Activated naive CD8-positive, alpha-beta T cell treated with anti-CD3 and anti-CD28 coated beads, Interleukin-2, amount 10 ng/mL, durations not matched to agents 7 days and 5 days (primary cell): ENCODE measurements at places on chromosomes 6 and 20.

GRCh38 chr6:3523271-3523670 lies 66.4 kb upstream of the SLC22A23 start:
- no peak for DNase-seq

- no peak for DNase-seq
Observed at GRCh38 chr20:24066076-24066700, 77.6 kb upstream of the GGTLC1 start.

DNA sequence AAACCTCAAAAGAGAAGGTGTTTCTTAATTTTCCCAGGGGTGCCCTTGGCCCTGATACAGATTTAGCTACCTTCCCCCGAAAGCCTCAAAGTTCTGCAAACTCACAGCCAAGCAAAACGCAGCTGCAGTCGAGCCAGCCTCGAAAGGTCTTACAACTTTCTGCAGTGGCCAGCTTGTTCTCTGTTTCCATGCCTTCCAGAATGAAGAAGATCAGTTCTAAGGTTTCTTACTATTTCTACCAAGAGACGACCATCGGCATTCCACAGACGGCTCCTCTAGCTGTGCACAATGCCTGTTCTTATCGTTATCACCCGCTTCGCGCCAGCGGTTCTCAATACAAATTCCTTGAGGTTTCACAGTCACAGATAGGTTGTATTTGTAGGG lies 28.5 kb upstream of the CCR6 start:
- no peak for DNase-seq

DNA sequence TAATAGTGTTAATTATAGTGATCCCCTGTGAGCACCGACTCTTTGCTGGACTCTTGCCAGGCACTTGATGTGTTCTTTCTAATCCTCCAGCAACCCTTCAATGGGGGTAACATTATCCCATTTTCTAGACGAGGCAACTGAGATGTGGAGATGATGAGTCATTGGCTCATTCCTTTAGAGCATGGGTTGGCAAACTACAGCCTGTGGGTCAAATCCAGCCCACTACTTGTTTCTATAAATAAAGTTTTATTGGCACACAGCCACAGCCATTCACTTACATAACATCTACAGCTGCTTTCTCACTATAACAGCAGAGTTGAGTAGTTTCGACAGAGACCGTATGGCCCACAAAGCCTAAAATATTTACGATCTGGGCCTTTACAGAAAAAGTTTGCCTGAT lies 249.5 kb upstream of the KCNG1 start:
- no peak for DNase-seq

- DNase-seq: no peak
Observed at GRCh38 chr6:42375007-42375635, 76.6 kb downstream of the TRERF1 start.

- DNase-seq: no peak
Observed at GRCh38 chr20:62550087-62550632, 74.4 kb upstream of the GATA5 start.

GRCh38 chr6:166955121-166955864 lies 1.1 kb downstream of the RNASET2 start:
- DNase-seq: no peak
